Astrocyte of the hippocampus (primary cell): ENCODE measurements at places on chromosomes 5 and 9.

GRCh38 chr5:114152656-114153360 is 209.1 kb upstream of the KCNN2 start:
- DNase-seq = no peak

- peak; percentile 48 for DNase-seq
Observed at GRCh38 chr5:157449011-157449723, 10.8 kb upstream of the NIPAL4 start.

GRCh38 chr5:135242866-135243555 is 156.0 kb downstream of the MACROH2A1 start:
- peak; percentile 35 for DNase-seq

DNA sequence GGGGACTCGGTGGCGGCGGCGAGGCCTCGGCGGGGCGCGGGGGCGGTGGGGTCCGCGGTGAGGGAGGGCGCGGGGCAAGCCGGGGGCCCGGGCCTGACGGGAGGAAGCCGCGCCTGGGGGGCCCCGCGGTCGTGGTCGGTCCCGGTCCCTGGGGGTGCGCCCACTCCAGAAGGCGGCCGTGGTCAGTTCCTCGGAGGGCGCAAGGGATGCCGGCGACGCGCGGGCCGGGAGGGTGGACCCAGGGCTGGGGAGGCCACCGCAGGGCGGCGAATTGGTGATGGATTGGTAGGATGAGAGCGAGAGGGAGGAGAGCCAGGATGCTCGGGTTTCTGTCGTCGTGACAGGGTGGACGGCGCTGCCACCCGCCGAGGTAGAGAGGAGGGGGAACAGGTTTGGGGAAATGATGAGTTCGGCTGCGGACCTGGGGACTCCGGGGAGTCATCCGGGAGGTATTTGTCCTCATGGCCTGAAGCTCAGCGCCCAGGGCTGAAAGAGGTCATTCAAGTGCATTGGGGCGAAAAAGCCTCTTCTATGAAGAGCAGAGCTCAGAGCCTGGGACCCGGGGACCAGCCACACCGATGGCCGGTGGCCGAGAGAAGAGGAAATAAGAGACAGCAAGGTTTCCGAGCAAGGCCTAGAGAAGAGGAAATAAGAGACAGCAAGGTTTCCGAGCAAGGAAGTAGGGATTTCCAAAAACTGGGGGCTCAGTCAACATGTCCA is 557 bp downstream of the GNG10 start:
- peak; percentile 68 for DNase-seq

- no peak for DNase-seq
Observed at GRCh38 chr5:142797420-142797819, 27.2 kb downstream of the ARHGAP26 start.

DNA sequence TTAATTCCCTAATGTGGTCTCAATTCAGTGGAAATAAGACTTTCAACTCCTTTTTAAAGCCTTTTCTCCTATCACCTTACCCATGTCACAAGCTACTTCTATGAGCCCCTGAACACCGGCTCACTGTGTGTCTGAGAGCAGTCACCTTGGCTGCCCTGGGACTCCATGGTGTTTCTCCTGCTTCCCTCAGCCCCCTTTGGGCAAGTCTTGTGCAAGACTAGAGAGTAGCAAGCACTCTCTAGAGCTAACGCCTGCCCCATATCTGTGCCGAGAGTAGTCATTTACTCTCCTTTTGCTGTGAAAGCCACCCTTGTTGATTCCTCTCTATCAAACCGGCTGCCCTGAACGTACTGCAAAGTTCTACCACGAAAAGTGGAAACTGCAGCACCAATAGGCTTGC is 77.9 kb upstream of the DAB2 start:
- no peak for DNase-seq
